GM04504 (cell line): ENCODE measurements at places on chromosomes 5 and 9.

DNA sequence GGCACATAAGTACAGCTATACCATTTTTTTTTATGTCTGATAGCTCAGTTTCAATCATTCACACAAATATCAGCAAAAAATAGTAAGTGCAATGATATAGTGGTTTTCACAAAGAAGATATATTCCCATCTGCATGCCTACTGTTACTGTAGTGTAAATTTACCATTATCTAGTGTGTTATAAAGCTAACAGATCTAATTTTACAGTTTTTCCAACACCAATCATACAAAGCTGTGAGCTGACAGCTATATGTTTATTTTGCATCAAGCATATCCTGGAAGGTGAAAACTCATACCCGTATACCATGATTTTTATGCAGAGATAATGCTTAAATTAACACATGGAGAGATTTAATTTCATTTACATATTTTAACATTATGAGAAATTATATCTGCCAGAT lies 89.9 kb upstream of the HAPLN1 start:
- DNase-seq, result no peak

- no peak for DNase-seq
Observed at GRCh38 chr5:8280711-8281363, 411.9 kb downstream of the MTRR start.

DNA sequence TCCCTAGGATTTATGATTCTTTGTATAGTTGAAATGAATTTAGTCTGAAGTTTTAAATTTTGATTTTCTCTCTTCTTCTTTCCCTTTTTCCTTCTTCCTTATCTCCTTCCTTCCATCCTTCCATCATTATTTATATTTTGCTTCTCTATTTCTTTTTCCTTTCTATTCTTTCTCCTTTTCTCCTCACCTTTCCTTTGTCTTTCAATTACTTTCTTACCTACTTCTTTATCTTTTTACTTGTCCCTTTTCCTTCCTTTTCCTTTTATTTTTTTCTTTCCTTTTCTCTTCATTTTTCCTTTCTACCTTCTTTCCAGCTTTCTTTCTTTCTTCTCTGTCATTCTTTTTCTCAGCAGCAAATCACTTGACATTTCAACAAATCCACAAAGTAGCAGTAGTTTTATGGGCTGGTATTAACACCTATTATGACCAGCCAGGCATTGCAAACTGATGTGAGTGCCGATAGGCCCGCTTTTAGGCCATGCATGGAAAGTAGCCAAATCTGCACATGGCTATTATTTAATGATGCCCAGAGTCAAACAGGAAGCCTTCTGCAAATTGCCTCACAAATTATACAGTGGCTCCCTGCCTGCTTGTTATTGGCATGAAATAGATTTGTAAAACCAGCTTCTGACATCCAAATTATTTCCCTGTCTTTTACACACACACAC lies 37.1 kb upstream of the NR3C1 start:
- no peak for DNase-seq

DNA sequence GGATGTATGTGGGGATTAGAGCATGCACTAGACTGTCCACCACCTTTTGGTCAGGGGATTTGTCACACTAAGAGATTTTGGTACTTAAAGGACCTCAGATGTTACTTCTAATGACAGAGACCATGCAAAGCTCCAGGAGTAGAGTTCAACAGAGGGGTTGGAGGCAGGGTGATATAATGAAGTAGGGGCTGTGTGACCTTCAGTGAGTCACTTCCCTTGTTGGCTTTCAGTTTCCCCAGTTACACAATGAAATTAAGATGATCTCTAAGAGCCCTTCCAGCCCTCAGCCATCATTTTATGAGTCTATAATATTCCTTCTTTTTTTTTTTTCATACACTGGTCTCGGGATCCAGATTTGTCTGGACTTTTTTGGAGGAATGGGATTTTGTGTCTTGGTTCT lies 26.8 kb downstream of the GLRA1 start:
- no peak for DNase-seq

GRCh38 chr9:121836366-121836885 lies 185.0 kb downstream of the DAB2IP start:
- DNase-seq, result no peak

- DNase-seq, result no peak
Observed at GRCh38 chr5:757931-758697, 26.4 kb downstream of the ZDHHC11B start.

DNA sequence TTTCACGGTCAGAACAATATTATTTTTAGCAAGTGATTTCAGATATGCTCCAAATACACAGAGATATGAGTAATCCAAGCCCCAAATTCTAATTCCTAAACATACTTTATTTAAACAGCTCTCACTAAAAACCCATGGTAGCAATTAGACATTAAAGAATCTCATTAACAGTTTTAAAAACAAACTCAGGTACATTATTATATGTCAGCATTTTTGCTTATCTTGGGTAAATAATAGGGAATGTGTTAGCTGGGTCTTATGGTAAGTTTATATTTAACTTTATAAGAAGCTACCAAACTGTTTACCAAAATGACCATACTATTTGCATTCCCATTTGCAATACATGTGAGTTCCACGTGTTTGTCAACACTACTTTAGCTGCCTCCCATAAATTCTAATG lies 511.1 kb downstream of the HTR1A start:
- DNase-seq, result no peak

DNA sequence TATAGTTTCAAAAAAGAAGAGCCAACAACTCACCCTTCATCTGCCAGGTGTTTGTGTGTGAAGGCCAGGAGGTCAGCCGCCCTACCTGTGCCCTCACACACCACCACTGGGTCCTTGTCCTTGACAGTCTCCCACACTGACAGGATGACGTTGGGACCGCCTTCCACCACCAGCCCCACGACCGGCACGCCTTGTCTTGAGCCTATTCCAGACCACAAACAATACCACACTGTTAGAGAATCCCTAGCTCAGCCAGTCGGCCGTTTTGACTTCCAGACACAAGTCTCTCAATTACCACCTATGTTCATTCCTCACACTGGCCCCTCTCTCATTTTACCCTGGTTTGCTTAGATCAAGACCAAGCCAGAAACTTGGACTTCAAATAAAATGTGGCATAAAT lies 66.1 kb downstream of the TRPM6 start:
- no peak for DNase-seq

- peak; percentile 34 for DNase-seq
Observed at GRCh38 chr9:134215699-134216448, 51.5 kb upstream of the RNU6ATAC start.

DNA sequence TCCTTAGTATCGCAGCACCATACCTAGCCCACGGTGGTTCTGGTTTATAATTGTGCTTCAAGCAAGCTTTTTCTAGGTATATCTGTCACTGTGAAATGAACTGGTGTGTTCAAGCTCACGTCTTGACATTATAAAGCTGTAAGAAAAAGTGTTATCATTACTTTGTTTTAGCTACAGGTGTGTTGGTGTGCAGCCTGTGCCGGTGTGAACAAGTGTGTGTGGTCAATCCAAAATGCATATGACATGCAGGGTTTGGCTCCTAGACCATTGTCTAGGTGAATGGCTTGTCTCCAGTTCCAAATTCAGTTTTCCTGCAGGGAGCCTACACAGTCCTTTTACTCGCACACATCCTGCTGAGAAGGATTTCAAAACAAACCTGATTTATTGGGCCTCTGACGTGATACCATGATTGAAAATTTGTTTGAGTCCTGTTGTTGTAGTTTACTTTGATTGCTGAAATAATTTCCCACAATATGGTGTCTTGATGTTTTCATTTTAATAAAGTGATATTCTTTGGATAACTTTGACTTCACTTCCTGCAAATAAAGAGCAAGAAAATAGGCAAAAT lies 3.7 kb downstream of the LSM11 start:
- no peak for DNase-seq

GRCh38 chr9:135698767-135699166 lies 514 bp downstream of the SOHLH1 start:
- no peak for DNase-seq

GRCh38 chr9:127923046-127923445 lies 6.2 kb upstream of the ST6GALNAC4 start:
- DNase-seq, result no peak

- DNase-seq, result no peak
Observed at GRCh38 chr5:126444137-126444536, 20.9 kb downstream of the GRAMD2B start.

DNA sequence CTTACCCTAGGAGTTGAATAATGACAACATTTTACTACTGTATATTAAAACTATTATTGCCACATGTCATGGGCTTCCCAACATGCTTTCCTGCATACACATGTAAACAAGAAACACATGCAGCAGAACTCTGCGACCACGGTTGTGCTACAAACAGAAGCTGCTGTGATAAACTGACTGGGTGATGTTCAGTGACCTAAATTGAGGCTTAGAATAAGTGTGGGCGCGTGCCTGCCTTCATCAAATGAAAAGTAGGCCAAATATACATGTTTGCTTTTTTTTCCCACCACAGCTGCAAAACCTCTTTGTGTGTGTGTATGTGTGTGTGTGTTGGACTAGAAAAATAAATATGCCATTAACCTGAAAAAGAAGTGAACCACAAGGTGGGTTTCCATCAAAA lies 1202.1 kb downstream of the PTPRD start:
- no peak for DNase-seq

- peak; percentile 58 for DNase-seq
Observed at GRCh38 chr5:120152472-120152871, 311.6 kb upstream of the PRR16 start.

DNA sequence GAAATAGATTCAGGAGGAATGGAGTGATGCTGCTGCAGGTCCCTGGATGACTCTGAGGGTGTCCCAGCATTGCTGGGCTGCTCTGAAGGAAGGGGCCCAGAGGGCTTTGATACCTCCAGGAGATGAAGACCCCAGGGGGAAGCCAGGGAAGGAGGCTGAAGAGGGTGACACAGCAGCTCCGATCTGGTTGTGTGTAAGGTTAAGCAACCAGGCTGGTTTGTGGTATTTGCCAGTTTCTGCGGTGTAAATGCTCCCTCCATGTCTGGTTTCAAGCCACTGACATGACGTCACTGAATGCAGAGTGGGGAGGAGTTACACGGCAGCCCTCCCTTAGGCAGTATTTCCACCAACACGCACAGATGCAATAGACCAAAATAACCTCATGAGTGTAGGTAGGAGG lies 40.0 kb upstream of the ORM1 start:
- peak; percentile 79 for DNase-seq

DNA sequence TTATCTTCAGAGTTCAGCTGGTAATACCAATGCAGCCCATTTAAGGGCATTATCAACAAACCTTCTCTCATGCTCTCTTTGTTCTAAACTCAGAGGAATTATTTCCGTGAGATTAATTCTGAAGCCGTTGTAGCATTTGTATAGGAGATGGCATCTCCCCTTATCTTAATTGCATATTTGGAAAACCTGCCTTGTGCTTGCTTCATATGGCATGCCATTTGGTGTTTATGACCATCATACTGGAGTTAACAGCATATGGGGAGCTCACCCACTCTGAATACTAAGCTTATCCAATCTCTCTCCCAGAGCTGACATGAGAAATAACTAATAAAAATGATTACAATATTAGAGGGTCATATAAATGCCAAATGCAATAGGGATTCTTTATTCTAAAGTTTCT lies 243.2 kb downstream of the BRINP1 start:
- no peak for DNase-seq

DNA sequence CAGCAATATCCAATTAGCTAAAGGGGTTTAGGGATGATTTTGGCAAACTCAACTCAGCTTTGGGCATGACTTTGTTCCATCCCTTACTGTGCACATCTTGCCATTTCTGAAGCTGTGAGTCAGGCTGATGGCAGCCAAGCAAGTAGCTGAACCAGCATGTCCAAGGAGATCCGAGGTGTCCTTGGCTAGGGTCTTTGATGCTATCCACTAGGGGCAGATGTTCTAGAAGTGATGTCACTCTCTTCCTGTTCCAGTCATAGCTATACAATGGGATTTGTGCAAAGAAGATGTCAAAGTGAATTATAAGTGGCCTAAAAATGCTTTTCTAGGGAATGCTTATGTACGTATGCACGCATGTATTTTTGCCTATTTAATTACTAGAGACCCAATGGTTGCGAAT lies 160.8 kb upstream of the PAPPA start:
- DNase-seq, result no peak

GRCh38 chr9:16434526-16434925 lies 435.9 kb downstream of the BNC2 start:
- peak; percentile 28 for DNase-seq

DNA sequence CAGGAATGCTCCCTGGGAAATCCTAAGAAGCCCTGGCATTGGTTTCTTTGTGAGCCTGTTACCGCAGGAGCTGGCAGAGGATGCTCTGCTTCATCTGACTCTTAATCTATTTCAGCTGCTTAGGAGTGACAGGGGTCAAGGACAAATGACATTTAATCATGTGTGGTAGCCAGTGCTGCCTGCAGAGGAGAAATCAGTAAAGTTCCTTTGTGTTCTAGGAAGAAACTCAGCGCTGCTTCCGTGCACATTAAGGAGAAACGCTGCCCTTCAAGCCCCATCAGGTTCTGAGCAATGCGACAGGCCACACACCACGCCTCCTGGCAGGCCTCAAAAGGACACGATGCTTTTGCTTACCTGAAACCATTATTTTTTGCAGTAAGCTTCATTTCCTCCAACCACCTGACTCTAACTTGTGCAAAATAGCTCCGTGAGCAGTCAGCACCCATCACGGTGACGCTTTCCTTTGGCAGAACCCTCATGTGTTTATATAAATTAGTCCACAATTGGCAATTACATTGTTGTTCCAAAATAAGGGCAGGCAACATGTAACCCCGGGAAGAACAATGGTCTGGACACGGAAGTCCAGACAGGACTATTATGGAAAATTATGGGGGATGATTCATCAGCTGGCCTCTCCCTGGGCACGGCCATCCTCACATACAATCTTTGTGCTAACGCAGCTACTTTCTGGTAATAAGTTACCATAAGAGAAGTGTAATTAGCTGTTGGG lies 387.9 kb upstream of the DAP start:
- no peak for DNase-seq

GRCh38 chr9:107685901-107686300 lies 196.3 kb upstream of the KLF4 start:
- no peak for DNase-seq

DNA sequence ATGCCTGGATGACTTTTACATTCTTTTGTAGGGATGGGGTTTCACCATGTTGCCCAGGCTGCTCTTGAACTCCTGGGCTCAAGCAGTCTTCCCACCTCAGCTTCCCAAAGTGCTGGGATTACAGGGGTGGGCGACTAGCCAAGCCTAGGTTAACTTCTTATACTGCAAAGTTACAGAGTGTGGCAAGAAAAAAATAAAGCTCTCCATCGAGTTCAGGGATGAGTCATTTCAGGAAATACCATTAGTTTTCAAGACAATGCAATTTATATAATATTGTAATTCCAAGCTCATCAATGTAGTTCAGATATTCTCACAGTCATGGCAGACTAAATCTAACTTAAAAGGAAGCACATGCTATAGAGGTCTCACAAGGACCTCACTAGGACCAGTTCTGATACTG lies 11.5 kb upstream of the ABO start:
- no peak for DNase-seq

DNA sequence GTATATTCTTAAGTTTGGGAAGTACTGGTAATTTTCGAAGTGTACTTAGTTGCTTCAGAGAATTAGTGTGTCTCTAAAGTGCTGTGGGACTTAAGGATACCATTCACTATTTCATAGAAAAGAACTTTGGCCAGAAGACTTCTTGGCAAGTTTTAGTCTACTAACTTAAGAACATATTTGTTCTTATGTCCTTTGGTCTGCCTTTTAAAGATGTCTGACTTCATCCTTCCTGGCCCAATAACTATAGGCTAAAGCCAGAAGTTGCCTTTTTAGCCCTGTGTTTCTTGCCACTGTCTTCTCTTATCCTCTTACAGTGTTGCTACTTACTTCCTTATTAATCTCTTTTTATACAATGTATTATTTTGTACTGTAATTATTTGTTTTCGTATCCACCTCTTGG lies 6.3 kb downstream of the RBM27 start:
- DNase-seq, result no peak

GRCh38 chr9:112844771-112845542 lies 45.7 kb downstream of the SLC46A2 start:
- no peak for DNase-seq
